ENCODE measurements at places on chromosomes 16 and 17.

DNA sequence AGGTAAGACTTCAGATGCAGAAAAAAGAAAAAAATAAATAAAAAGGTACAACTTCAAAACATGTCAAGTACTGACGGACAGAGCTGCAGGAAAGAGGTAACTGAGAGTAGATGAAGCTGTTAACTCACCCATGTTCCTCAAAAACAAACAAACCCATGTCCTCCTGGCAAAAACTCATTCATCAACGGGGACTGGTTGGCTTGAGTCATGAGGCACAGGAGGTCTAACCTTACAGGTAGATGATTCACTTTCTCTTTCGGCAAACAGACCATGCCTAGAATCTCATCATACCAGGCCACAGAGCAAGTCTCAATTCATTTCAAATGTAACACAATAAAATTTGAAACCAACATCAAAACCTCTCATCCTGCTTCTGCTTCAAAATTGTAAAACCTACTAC is 12.3 kb upstream of the FASN start:
- no peak for DNase-seq

GRCh38 chr16:30354423-30355143 is 525 bp downstream of the CD2BP2 start:
- peak; percentile 62 for DNase-seq

GRCh38 chr16:49839017-49839825 is 16.7 kb downstream of the ZNF423 start:
- DNase-seq, result no peak

GRCh38 chr17:27384261-27384701 is 72.0 kb upstream of the KSR1 start:
- peak; percentile 47 for DNase-seq

DNA sequence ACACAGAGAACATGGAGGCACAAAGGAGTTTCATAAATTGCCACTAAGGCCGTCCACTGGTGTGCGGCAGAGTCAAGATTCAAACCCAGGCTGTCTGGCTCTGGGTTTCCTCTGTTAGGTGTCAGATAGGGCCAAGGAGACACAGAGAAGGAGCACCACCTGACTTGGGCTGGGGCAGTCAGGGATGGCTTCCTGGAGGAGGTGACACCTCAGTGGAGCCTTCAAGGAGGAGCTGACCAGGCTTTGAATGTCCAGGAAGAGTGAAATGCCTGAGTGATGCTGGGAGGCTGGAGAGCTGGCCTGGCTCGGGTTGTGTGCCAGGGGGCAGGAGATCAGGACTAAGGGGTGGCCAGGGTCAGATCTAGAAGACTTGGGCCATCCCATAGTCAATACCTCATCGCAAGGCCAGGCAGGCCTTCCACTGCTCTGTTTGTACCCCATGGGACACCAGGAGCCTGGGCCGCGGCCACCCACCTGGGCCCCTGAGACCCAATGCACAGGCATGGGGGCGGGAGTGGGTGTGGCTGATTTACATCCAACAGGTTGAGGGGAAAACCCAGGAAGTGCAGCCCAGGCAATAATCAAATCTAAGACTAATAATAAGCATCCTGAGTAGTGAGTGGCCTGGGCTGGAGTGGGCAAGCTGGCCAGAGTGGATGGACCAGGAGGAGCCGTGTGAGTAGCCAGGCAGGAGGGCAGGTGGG is 73.7 kb downstream of the USP22 start:
- DNase-seq, result no peak

- no peak for DNase-seq
These were observed 246.5 kb upstream of the CIBAR2 start for GRCh38 chr16:85358704-85359146.

DNA sequence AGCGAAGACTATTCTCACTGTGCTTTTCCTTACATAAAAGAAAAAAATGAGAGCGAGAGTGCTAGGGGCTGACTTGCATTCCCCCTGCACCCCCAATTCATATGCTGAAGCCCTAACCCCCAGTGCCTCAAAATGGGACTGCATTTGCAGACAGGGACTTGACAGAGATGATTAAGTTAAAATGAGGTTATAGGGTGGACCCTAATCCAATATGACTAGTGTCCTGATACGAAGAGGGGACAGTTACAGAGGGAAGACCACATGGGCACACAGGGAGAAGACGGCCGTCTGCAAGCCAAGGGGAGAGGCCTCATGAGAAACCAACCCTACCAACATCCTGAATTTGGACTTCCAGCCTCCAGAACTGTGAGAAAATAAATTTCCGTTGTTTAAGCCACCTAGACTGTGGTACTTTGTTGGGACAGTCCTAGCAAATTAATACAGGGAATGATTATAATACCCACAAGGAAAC is 1.6 kb upstream of the TMEM220 start:
- DNase-seq, result no peak

- DNase-seq, result peak; percentile 14
These were observed 88.8 kb downstream of the CYLD start for GRCh38 chr16:50830698-50831097.

- no peak for DNase-seq
These were observed 34.4 kb upstream of the SLC5A10 start for GRCh38 chr17:18917506-18918032.

DNA sequence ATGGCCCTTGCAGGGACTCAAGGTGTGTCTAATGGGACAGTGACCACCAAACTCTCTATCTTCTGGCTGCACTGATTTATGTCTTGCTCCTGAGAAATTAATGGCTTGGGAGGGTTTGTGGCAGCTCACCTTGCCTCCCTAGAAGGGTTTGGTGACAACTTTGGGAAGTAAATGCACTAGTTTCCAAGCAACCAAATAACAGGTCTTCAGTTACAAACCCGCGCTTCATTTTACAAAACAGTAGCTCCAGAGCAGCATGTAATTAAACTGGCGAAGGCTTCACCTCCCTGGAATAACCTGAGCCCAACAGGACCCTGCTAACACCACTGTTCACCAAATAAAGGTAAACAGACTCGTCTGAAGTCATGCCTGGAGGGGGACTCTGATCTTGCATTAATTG is 318.3 kb downstream of the SLC39A11 start:
- no peak for DNase-seq

- no peak for DNase-seq
These were observed 27.2 kb upstream of the CDC6 start for GRCh38 chr17:40260528-40260927.

- peak; percentile 80 for DNase-seq
These were observed at the start of gene ABHD15 for GRCh38 chr17:29566473-29567303. Gene ABHD15 (minus strand): TSS chr17:29567037. CDS start chr17:29566966, 71 bp downstream.

- no peak for DNase-seq
These were observed 33.4 kb downstream of the CMIP start for GRCh38 chr16:81477697-81478693.

GRCh38 chr17:27807567-27808470 is 7.5 kb upstream of the NOS2 start:
- DNase-seq, result no peak

DNA sequence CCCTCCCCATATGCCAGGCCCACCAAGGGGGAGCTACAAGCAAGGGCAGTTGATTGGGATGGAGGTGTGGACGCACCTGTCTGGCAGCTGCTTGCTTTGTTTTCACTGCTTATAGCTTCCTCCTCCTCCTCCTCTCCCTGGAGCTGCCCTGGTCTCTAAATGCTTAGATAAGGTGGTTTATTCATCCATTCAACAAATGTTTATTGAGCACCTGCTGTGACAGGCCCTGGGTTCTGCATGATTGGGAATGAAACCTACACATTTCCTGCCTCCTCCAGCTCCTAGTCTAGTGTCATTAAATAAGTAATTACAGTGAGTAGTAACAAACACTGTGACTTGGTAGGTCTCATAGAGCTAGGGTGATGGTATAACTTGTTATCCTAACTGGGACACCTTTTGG is 17.4 kb upstream of the MAP3K14 start:
- DNase-seq, result peak; percentile 7

- DNase-seq, result no peak
These were observed 18.3 kb upstream of the RPTOR start for GRCh38 chr17:80526116-80526910.

- no peak for DNase-seq
These were observed 232.0 kb downstream of the CBLN1 start for GRCh38 chr16:49049644-49050043.

- DNase-seq, result no peak
These were observed 16.0 kb downstream of the MYO15A start for GRCh38 chr17:18124345-18125126.

DNA sequence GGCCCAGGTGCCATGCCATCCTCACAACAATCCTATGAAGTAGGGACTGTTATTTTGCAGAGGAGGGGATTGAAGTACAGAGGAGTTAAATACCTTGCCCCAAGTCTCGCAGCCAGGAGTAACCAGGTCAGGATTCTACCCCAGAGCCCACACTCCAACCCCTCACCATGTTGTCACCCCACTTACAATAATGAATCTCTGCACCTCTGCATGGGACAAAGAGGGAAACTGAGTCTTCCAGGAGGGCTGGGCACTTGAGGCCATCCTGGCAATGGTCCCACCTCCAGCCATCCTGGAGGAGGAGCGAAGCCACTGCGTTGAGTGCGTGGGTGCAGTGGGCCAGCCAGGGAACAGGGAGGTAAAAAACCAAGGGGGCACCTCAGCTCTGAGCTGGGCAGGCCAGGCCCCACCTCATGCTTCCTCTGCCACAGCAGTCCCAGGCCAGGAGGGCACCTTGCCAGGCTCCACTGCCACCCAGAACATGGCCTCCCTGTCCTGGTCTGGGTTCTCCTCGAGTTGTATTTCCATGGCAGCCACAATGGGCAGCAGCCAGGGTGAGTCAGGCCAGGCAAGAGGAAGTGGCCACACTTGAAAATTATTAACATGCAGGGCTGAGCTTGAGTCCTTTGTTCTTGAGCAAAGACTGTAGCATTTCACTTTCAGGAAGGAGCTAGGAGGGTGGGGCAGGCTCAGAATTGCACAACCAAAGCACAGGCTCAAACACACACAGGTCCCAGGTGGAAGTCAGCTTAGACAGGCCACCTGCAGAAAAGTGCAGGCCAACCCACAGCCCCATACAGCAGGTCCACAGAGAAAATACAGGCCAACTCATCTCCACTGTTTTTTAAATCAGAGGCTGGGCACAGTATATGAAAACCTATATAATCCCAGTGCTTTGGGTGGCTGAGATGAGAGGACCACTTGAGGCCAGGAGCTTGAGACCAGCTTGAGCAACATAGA is 52.1 kb downstream of the CUEDC1 start:
- peak; percentile 80 for DNase-seq

- DNase-seq, result no peak
These were observed 318.3 kb downstream of the PHKB start for GRCh38 chr16:47779201-47780016.

DNA sequence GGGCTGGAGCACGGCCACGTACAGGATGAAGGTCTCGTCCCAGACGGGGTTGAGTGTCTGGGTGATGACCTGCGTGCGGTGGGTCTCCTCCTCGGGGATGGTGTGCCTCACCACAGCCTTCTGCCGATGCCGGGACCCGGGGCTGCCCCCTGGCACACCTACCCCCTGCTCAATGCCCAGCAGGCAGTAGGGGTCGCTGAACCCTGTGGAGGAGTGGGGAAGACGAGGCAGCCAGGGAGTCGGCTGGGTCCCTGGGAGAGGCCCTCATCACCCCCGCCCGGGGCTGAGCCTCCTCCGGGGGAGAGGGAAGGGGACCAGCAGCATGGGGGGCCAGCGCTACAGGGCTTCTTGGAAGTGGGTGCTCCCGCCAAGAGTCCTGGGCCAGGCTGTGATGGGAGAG is 1.8 kb downstream of the UNC13D start:
- no peak for DNase-seq

DNA sequence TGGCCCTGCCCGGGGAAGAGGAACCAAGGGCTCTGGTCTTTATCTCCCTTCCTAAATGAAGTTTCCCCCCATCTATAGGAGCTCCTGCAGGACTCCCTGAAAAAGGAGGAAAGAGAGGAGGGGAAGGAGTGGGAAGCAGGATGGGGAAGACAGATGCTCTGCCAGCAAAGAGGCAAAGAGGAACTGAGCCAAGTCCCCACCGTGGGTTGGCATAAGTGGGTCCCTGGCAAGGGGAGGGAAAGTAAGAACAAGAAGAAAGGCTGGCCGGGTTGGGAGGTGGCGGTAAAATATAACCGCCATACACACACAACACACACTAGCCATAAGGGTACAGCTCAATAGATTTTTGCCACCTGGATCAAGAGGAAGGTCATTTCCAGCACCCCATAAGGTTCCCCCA is 6.1 kb upstream of the EIF1 start:
- DNase-seq, result no peak

DNA sequence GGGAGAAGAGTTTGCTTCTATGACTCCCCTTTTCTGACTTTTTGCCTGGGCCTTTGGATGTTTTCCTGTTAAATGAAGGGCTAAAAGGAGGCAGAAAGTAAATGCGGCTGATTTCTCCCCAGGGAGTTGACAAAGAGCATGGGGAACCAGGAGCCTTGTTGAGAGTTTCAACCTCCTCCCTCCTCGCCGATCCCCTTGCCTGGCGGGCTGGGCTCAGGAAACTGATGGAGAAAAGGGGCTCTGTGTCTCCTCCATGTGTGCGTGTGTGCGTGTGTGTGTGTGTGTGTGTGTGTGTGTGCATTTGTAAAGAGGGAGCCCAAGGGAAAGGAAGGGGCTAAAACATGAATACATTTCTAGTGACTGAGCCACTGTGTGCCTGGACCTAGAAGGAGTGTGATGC is 94.5 kb downstream of the ZDHHC7 start:
- no peak for DNase-seq

DNA sequence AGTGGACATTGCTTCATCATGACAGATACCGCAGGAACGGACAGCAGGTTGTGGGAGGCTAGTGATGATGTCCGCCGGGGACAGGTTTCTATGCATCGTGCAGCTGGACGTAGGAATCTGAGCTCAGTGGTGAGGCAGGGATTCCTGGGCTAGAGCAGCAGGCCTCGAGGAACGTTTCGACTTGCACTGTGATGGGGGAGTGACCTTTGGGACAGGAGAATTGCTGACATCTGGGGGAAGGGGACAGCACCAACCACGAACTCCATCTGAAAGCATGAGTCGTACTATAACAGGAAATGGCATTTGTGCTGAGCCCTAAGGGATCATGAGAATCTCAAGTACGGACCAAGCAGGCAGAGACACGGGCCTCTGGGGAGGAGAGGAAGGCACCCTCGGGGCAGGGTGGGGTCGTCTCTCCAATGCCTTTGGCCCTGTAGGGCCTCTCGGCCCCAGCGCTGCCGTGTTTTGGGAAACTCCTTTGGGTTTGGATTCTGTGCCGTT is 65.8 kb upstream of the ENDOV start:
- no peak for DNase-seq

- no peak for DNase-seq
These were observed 50.1 kb downstream of the RHOT1 start for GRCh38 chr17:32192379-32192778.

DNA sequence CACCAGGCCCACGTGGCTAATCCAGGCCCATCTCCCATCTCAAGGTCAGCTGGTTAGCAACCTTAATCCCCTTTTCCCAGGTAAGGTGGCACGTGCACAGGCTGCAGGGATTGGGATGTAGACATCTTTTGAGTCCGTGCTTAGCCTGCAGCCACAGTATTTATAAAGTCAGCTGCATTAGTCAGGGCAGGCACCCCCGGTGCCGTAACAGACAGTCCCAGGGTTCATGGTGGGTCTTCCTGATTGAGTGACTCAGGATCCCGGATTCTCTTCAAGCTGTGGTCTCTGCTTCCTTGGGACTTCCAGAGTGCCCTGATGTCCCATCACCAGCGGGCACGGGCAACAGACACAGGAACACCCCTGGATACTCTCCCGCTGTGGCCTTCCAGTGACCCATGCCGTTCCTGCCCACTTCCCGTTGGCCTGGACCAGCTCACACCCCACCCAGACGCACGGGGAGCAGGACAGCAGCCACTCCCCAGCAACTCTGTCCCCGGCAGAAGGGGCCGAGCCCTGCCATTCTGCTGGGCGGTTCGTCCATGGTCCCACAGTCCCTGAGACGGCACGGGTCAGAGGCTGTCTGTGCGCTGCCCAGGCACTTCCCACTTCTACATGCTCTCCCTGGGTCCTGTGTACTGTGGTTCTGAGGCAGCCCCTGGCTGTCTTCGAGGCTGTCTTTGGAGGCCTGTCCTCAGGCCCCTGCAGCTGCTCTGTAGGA is 248.6 kb upstream of the GSE1 start:
- no peak for DNase-seq

Data from sciatic nerve (tissue), 2 donors.